Renal pelvis (tissue), 12 donors: ENCODE measurements at places on chromosomes 2 and 18. TPM values are rescaled to one million over a fixed set of nuclear protein-coding genes. Genes with fewer than 3 reads are reported as not detected.

EFHD1 gene
- 58.4 TPM for polyA plus RNA-seq

TXNL1 gene
- 103 TPM for polyA plus RNA-seq

PARD6G gene
- 32.2 TPM for polyA plus RNA-seq

GALNT14 gene
- 58.6 TPM for polyA plus RNA-seq

NDUFS1 gene
- polyA plus RNA-seq: 75.0 TPM

ABCG5 gene
- polyA plus RNA-seq: 0.75 TPM

LIPG gene
- polyA plus RNA-seq: 69.5 TPM

TUBA4B gene
- polyA plus RNA-seq: 0.91 TPM

DNA sequence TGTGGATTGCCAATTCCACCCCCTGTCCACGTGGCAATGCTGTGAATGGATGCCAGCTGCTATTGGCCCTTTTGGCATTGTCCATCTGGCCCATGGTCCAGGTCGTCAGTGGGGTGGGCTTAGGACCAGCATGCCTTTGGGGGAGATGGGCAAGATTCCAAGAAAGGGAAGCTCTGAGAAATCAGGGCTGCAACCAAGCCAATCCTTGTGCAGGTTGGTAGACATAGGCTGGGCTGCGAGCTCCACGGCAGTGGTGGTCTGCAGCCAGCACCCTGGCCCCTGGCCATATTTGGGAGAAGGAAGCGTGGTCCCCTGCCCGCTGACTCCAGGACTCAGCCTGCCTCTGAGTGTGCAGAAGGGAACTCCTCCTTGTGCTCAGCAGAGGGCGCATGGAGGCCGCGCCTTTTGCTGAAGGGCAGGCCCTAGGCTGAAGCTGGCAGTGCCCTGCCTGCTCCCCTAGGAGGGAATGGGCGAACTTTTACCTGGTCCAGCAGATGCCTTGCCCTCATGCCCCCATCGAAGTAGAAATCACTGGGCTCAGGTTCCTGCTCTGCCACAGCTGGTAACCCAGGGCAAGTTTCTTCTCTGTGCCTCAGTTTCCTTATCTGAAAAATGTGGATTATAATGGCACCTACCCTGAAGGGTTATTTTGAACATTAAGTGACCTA lies 5.4 kb downstream of the SPR start:
- DNase-seq: peak; percentile 46

GRCh38 chr2:190343089-190343535 lies 277 bp upstream of the INPP1 start:
- no peak for DNase-seq

- no peak for DNase-seq
These were observed 51.2 kb upstream of the ALPP start for GRCh38 chr2:232327105-232328031.

- no peak for DNase-seq
These were observed 11.1 kb upstream of the FBXO11 start for GRCh38 chr2:47917276-47917961.

GRCh38 chr2:49237867-49238603 lies 83.7 kb upstream of the FSHR start:
- DNase-seq: no peak

GRCh38 chr2:118498943-118499342 lies 348.5 kb downstream of the EN1 start:
- no peak for DNase-seq

- no peak for DNase-seq
These were observed 51.3 kb upstream of the CAB39 start for GRCh38 chr2:230661072-230661957.

- DNase-seq: no peak
These were observed 520.9 kb downstream of the CPS1 start for GRCh38 chr2:211077216-211077767.

GRCh38 chr2:127342101-127342500 lies 45.7 kb downstream of the MAP3K2 start:
- no peak for DNase-seq

DNA sequence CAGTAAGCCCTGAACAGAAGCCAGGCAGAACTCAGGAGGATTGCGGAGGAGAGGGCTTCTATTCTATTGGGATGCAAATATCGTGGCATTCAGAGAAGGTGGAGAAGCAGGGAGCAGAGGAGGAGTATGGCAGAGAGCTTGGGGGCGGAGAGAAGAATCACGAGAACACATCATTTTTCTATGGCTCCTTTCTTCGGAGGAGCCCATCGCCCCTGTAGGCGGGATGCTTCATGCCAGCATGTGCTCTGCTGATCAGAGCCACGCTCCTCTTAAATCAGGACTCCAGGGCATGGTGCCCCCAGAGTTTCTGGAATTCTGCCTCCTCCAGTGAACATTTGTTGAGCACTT lies 71.1 kb downstream of the CIB4 start:
- DNase-seq: no peak

DNA sequence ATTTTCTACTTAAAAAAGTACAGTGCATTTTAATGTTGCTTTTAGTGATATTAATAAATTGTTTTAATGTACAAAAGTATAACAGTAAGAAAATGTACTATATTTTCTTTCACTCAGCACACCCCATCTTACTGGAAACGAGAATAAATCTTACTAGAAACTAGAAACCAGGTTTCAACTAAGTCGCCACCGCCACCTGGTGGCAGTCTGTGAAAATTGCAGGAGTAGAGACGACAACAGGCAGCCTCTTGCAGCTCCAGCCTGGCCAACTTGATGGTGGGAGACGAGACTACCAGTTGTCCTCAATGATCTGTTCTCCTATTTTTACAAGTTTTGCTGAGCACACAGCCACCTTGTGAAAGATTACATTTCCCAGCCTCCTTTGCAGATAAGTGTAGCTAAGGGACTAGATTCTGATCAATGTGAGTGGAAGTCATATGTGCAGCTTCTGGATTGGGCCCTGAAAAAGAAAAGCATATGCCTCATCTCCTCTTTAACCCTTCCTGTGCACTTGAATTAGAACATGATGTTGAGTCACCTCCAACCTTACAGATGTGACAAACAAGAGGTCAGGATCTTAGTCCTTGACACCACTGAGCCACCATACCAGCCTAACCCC lies 8.7 kb downstream of the OTOF start:
- peak; percentile 35 for DNase-seq

DNA sequence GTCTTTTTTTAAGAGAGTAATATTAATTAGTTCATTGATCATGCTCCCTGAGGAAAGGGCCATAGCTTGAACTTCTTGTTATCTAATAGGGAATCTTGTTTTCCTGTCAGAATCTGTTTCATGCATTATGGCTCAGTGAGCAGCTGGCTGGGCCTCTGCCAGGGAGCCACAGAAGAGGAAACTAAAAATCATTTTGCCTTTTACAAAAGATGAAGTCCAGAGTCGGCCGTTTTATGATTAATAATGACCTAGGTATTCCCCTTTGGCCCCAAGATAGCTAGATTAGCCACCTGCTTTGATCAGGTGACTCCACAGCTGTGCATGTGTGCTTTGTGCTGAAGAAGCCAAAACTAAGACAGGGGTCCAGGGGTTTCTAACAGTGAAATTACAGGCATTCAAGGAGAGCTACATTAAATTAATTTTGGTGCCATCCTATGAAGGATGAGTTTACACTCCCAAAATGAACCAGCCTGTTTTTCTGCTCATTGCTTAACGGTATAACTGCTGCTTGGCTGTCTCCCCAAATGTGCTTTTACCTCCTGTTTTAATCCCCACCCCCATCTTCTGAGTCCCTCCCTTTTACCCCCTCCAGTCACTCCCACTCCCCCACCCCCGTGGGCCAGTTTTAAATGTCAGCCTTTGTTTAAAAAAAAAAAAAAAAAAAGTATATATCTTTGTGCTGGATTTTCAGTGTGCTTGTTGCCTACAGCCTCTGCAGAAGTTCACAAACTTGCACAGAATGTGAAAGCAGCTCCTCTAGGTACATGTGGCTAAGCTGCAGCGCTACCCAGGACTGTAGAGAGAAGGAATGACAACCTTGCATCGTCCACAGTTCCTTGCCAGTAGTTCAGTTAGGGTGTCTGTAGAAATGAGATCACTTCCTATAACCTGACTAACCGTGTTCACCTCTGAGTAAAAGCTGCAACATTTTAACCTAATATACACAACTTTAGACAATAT lies 93.1 kb downstream of the CABLES1 start:
- no peak for DNase-seq

- DNase-seq: no peak
These were observed 156.3 kb downstream of the TTC32 start for GRCh38 chr2:19745318-19746136.

DNA sequence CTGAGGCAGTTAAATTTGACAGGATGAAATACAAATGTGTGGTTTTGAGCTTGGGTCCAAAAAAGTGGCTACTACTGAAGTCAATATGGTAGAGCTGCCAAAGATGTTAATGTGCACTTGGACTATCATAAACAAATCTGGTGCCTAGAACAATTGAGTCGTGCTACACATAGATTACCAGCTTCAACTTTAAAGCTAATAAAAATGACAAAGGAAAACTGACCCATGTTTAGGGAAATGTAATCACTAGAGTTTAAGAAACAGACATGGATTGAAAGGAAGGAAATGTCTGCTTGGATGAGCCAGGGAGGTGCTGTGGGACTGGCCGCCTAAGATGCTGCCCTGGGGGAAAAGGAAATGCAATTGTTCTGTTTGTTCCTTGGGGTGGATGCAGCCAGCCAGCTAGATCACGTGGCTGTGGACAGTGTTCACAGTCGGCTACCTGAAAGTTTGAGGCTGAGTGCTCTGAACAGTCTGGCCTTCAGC lies 36.6 kb downstream of the CYB5A start:
- no peak for DNase-seq

DNA sequence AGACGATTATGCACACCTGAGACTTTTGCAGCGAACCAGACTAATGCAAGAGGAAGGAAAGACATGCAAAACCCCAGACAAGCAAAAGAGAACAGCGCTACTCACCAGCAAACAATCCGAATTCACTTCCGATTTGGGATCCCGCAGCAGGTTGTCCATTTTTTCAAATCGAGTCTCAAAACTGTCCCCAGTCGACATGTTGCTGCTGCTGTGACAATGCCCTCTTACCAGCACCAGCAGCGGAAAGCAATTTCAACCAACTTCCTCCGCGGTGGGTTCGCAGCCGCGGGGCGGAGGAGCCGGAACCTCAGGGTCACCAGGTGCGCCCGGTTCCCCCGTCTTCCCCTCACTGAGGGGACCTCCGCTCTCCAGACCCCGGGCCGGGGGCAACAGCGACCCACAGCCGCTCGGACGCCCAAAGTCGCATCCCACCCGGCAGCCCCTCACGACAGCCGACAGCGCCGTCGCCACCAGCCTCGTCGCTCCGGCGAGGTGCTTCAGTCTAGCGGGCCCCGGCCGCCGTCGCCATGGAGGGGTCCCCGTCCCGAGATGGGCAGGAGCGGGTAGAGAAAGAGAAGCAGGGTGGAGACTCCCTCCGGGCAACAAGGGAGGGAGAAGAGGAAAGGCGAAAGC lies 784 bp downstream of the ROCK1 start:
- DNase-seq: peak; percentile 36

DNA sequence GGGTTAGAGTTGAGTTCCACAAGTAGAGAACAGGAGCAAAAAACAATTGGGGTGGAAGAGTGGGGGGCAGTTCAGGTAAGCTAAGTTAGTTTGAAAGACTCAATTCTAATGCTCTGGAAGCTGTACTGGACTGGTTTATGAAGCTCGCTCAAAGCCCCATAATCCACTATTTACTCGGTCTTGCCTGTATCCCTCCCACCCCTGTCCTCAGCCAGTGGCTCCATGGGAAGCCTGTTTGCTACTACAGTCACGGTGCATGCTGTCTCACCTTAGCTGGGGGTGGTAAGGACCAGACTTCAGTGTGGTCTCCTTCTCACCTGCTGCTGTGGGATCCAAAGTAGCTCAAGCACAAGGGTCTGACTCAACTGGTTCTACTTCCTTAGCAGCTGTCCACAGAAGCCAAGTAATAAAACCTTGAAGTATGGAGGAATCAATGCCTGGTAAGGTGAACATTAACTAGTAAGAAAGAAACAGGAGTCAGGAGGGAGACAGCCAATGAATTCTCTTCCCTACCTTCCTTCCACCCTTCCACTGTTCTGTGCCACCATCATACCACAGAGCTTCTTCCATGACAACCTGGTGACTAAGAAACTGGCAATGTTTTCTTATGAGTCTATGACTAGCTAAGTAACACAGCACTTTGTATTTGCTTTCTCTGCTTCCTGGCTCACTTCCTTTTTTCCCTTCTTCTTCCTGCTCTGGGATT lies 230.8 kb downstream of the SRBD1 start:
- no peak for DNase-seq

GRCh38 chr2:19538411-19538963 lies 180.1 kb upstream of the OSR1 start:
- no peak for DNase-seq

- no peak for DNase-seq
These were observed 201.7 kb upstream of the STON1 start for GRCh38 chr2:48328159-48328809.
